ENCODE measurements at places on chromosomes 12 and 14.

DNA sequence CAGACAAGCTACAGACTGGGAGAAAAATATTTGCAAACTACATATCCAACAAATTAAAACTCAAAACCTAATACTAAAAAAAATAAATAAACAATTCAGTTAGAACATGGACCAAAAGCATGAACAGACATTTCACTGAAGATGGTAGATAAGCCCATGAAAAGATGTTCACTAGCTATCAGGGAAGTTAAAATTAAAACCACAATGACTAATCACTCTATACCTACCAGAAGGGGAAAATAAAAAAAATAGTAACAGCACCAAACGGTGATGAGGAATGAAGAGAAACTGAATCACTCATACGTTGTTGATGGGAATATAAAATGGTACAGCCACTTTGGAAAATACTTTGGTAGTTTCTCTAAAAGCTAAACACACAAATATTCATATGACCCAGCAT lies 31.1 kb upstream of the DHRS7 start:
- DNase-seq, result no peak

GRCh38 chr12:122031342-122032216 lies 9.9 kb downstream of the BCL7A start:
- peak; percentile 57 for DNase-seq

DNA sequence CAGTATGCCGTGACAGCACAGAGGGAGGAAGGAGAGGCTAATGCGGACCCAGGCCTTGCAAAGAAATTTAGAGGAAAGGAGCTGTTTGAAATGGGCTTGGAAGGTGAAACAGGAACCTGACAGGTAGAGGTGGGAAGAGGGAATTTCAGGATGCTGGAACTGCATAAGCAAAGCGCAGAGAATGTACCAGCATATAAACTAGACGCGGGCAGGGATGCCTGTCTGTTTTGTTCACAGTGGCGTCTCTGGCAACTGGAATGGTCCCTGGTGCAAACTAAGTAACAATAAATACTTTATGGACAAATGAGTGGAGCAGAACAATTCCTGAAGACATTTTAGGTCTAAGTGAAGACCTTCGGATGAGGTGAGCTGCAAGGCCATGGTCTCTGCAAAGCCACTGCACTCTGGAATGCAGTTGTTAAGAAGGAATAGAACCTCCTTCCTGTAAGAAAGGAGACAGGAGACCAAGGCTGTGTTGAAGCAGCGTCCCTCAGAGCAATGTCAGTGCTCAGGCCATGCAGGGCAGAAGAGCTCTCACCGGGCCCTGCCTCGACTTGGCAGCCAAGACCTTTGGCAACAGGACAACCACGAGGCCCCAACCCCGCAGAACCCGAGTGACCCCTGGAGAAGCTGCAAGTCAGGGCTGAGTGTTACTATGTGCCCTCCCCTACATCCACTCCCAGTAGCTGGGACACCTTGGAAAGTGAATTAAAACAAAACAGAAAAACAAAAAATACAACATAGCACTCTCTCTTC lies 42.8 kb downstream of the PITPNM2 start:
- DNase-seq, result no peak

DNA sequence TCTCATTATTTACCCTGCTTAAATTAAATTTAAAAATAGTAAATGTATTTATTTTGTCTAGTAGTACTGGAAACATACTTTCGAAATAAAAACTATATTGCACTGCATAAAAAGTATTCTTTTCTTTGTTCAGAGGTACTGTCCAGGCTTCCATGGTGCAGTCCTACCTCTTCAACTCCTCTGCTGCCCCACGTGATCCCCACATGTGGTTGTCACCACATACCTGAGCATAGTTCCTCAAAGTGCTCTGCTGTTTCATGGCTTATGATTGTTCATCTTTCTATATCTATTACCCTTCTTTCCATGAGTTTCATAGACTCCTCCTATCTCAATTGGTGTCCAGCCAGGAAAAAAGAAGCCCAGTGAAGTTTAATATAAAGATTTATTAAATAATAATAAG lies 317.5 kb upstream of the OR4E1 start:
- DNase-seq, result no peak

- no peak for DNase-seq
Measured at GRCh38 chr14:24051789-24052655, at the start of gene CARMIL3. CARMIL3 (plus strand) TSS chr14:24052009; CDS start chr14:24052154, 145 bp downstream.

DNA sequence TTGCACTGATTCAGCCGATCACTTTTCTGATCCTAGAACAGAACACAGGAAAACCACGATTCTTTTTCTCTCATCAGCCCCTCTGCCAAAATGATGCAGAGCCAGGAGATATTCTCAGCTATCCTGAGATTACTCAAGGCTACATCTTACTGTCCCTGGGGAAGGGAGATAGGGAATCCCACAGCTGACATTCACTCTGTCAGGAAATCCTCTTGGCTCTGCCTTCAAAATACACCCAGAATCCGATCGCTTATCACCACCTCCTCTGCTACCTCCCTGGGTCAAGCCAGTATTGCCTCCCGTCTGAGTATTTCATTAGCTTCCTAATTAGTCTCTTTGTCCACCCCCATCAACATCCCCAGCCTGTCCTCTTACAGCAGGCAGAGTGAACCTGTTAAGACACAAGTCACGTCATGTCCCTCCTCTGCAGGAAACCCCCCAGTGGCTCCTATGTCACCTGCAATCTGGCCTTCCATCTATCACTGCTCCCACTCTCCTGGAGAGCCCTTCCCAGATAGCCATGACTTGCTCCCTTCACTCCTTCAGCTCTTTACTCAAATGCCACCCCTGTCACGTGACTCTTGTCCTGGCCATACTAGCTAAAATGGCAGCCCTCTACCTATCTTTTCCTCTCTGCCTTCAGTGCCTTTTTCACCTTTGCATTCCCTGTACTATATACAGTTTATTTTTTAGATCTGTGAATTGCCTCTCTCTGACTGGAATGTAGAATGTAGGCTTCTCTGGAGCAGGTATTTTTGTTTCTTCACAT lies 70.3 kb downstream of the GALNT4 start:
- no peak for DNase-seq

DNA sequence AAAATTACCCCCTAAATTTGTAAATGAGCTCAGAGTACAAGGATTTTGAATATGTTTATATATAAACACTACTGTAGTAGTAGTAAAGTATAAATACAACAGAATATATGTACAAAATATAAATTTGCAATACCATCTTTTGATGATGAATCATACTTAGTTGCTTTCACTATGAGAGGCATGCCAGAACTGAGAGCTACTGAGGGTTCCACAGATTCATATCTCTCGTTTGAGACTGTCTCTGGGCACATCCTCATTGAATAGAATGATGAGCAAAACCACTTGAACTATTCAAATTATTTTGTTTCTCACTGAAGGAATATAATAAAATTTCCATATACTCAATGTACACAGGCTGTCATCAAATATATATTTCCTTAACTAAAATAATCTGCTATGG lies 417.6 kb downstream of the NAV3 start:
- DNase-seq, result no peak

DNA sequence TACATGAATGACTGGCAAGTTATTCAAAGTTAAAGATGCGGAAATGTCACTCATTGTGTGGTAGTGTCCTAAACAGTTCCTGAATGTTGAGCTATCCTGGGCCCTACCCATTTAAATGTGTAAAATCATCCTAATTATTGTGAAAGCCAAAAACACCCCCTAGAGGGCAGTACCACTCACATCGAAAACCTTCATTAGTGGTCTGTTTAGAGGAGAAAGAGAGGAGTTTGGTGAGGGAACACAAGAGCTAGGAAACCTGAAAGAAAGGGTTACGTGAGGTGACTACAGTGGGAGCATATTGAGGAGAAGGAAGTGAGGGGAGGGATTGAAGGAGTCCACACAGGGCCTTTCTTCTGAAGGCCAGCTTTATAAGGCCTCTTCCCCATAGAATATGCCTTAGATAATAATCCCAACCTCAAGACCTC lies 2.5 kb upstream of the TEP1 start:
- no peak for DNase-seq

- no peak for DNase-seq
Measured at GRCh38 chr14:80233470-80234089, 22.3 kb upstream of the DIO2 start.

DNA sequence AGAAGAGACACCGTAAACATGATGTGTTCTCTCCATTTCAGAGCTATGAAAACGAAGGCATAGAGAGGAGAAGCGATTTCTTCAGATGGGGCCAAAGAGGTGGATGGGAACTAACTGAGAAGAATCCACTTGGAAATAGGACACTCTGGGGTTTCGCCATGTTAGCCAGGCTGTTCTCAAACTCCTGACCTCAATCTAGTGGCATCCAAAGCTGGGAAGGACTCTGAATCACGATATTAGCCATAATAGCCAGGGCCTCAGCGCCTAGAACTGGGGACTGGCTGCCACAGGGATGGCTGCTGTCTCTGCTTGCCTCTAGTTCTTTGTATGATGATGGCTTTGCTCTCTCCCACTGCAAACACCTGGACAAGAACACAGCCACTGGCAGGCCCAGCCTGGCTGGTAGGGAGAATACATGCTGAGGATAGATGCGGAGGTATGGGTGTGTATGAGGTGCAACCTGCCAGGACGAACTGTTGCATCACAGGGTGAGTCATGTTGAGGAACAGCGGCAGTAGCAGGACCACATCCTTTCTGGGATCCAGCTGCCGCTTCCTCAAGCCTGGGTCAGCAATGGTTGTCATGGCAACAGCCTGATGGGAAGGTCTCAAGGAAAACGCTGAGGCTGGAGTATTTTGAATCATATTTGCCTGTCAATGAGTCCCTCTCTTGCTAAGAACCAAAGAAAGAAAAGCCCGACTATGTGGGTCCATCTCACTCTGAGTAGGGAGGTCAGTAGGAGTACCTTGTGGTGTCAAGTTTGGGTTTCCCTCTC lies 31.1 kb downstream of the CCDC177 start:
- peak; percentile 9 for DNase-seq

GRCh38 chr12:116160883-116161458 lies 116.5 kb downstream of the MED13L start:
- DNase-seq, result no peak

DNA sequence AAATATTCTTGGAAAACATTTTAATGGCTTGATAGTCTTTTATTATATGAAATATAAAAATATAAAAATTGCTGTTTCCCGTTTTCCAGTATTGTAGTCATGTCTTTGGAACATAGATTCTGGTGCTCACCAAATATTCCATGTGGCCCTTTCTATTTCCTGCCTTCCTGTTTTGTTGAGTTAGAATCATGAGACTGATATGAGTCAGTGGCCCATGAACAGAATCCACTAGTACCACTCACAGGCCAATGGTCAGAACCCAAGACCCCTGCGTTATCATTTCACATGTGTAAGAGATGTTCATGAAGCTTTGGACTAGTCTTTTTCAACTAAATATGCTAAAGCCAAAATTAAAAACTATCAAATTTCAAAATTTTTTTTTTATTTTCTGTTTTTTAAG lies 56.9 kb downstream of the BICD1 start:
- DNase-seq, result no peak

- DNase-seq, result no peak
Measured at GRCh38 chr14:78836777-78837176, 666.6 kb downstream of the NRXN3 start.

GRCh38 chr12:109741286-109741969 lies 27.8 kb downstream of the FAM222A start:
- no peak for DNase-seq

DNA sequence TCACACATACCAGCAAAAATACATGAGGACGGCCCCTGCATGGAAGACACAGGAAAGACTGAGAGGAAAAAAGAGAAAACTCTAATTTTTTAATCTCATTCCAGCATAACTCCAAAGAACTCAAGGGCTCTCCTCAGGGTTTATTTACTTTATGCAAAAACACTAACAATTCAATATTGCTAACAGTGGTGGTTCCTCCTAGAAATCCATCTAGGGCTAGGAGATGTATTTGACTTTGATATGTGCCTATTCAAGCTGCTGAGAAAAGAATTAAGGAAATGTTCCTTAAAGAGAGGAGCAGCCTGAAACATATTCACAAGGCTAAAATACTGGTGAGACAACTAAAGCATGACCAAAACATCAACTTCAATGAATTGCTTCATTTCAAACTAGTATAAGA lies 57.0 kb downstream of the SLC25A21 start:
- no peak for DNase-seq

- no peak for DNase-seq
Measured at GRCh38 chr12:94145191-94145983, 3.0 kb upstream of the PLXNC1 start.

DNA sequence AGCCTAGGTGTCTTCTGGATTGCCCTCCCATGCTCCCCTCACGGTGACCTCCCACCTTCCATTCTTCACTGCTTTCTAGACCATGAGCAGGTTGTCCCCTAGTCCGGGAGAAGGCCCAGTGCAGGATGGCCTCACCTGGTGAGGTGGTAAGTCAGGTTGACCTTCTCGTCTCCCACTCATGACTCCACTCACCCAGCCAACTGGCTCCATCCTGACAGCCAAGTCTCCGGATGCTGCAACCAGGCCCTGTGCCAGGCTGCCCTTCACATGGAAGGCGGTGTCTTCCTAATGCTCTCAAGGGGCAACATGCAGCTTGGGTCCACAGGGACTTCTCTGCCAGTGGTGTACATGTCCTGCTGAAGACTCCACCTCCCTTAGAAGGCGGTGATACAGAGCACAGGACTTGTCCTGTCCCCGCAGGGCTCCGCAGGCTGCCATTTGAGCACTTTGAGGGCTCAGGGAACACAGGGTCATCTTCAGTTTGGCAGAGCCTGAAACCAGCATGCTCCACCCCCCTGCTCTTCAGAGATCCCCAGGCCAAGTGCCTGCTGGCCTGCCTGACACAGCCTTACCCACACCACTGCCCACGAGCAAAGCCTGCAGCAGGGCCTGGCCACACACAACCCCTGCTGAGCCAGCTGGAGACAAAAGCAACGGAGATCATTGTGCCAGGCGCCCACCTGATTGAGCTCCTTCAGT lies 25.4 kb downstream of the BATF start:
- no peak for DNase-seq

DNA sequence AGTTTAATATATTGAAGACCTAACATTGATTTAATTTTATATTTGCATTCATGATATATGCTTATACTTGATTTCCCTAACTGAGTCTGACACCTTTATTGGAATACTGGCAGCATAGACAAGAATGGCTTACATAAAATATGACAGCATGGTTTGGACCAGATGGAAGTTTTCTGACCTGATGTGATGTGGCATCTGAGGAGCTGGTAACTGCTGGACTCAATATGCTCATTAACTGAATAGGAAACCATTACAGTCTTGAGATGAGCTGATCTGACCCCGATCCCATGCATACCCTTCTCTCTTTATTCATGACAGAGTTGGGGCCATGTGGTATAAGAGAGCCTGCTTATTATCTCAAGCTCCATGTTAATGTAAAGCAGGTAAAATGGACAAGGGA lies 604.8 kb upstream of the SEL1L start:
- no peak for DNase-seq

All from activated CD8-positive, alpha-beta memory T cell treated with anti-CD3 and anti-CD28 coated beads for 48 hours (primary cell).